ENCODE measurements at places on chromosomes 16 and 17.

- no peak for DNase-seq
Measured at GRCh38 chr16:73713778-73714495, 582.7 kb upstream of the PSMD7 start.

DNA sequence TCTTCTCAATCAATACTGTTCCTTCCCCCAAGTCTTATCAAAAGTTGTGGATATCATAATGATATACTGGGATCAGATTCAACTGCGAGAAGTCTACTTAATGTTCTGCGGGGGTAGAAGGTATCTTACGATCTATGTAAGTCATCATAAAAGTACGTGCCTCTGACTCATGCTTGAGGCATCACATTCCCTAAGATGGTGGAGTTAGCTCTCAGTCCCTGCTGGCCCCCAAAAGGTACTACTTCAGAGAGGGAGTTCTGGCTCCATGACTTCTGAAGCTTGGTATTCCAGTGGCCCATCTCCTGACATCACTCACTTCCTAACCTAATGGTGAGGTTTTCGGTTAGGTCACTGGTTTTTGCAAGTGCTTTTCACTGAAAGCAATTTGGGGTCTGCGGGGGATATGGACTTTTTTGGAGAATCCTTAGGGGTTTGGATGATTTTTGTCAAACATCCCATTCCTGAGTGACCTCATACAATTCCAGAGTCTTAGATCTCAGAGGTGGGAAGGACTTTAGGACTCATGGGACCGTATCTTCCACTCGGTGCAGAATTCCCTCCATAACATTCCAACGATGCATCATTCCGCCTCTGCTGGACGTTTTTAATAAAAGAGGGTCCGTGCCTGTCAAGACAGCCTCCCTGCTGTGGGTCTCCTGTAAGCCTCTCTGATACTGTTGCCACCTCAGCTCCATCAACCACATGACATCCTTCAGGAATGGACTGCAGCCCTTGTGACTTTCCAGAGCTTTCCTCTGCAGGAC, 74.3 kb downstream of the DYNLRB2 start:
- DNase-seq: no peak

DNA sequence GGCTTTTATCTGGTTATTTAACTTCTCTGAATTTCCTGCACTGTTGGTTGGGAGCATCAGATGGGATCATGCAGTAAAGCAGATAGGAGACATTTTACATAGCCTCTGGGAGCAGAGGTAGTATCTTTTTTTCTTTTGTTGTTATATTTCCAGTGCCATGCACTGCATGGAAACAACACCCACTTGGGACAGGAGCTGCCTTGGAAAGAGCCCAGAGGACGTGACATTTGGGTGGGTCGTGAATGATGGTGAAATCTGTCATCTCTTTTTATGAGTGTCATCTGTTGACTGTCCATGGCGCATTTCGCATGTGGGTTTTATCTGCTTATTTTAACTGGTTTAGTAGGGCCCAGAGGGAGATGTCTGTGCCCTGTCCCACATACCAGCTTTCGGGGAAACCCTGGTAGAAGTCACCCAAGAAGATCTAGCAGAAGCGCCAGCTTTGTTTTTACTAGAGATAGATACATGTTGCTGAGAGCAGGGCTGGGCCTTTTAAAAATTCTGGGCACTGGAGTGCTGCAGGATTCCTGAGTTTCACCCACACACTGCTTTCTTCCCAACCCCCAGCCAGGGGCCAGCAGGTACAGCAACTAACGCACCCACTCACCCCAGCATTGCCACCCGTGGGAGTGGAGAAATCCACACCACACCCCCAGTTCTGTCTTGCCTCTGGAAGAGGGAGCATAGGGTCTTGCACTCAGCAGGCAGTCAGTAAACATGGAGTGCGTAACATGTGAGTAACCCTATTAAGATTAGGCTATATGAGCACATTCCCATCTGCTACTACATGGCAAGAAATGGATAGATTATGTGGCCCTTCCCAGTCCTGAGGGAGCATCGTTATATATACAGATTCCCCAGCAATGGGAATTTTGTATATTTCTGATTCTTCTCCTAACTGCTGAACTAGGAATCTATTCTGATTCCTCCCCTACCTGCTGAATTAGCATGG, 8.4 kb upstream of the TERF2 start:
- no peak for DNase-seq

DNA sequence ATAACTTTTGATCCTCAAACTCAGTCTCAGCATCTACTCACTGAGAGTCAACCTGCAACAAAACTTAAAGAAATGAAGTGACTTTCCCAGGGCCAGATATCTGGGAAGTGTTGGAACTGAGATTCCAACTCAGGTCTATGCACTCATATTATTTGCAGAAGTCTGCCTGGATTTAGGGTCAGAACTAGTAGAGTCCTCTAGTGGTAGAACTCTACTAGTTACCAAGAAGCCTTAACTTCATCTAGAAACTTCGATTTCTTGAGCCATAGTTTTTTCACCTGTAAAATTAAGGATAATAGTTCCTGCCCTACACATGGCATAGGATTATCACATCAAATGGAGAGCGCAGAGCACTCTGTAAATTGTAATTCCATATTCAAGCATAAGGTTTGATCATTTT, 23.4 kb upstream of the KRT24 start:
- DNase-seq: no peak

DNA sequence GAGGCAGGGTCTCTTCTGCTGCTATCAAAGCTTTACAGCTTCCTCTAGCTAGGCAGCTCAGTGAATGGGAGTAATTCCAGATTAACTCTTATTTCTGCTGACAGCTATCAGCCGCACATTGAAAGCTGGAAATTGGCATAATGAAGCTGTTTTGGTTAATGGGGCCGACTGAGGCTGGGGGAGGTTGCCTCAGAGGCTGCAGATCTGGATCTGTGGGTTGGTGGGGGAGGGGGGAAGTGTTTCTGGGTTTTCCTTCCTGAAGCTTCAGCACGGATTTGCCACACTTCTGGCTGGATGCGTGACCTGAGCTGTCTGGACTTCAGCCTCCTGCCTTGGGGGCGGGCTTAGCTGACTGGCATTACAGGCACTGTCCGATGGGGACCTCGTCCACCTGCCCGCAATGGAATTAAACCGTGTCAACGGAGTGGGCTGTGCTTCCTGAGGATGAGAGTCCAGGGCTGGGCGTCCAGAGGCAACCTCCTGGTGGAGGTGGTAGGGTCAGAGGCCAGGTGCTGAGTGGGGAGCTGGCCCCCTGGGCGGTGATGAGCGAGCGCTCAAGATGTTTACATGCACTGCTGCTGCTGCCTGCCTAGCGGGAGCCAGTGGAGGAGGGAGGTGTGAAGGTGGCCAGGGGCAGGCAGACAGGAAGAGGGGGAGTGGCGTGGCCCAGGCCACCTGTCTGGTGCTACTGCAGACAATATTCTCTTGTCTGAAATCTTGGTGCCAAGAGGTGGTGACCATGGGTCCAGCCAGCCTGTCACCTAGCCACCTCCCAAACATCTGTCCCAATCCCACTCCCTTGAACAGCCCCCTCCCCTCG, 6.7 kb upstream of the ABCC3 start:
- DNase-seq: no peak

GRCh38 chr16:72191551-72191950, 19.6 kb upstream of the PMFBP1 start:
- DNase-seq: no peak

DNA sequence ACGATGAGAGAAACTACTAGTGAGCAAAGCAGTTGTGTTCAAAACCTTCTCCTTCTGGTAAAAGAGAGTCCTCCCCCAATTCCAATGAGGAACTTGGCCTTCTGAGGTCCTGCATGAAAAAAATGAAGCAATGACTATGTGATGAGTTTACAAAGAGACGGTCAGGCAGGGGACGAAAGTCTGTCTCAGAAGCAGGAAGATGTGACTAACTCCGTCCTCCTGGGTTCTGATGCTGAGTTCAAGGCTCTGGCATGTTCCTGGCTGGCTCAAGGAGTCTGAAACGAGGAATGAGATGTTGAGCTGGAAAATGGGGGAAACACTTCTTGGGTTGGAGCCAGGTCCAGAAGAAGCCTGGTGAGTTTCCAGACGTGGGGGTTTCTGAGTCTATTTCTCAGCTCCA, 129.6 kb downstream of the CPPED1 start:
- DNase-seq: no peak

DNA sequence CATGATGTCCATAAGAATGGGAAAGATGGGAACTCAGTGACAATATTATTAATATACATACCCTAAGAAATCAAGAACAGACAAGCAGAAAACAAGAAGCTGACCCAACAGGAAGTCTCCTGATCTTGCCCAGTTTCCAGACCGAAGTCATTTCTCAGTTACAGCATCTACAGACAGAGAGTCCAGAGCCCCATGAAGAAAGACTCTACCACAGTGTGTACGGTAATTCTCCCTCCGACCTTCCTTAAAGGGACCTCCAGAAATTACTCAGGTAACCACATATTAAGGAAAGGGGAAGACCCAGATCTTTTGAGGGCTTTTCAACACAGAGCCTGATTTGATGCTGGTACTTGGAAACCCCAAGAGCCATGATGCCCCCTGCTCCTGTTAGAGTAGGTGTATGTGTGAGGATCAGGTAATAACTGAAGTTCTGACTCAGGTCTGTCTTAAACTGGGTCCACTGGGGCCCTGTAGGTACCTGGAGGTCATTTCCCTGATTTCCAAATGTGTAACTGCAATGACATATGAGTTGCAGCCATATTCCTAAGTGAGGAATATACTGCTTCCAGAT, 132.4 kb downstream of the ABCA8 start:
- no peak for DNase-seq

DNA sequence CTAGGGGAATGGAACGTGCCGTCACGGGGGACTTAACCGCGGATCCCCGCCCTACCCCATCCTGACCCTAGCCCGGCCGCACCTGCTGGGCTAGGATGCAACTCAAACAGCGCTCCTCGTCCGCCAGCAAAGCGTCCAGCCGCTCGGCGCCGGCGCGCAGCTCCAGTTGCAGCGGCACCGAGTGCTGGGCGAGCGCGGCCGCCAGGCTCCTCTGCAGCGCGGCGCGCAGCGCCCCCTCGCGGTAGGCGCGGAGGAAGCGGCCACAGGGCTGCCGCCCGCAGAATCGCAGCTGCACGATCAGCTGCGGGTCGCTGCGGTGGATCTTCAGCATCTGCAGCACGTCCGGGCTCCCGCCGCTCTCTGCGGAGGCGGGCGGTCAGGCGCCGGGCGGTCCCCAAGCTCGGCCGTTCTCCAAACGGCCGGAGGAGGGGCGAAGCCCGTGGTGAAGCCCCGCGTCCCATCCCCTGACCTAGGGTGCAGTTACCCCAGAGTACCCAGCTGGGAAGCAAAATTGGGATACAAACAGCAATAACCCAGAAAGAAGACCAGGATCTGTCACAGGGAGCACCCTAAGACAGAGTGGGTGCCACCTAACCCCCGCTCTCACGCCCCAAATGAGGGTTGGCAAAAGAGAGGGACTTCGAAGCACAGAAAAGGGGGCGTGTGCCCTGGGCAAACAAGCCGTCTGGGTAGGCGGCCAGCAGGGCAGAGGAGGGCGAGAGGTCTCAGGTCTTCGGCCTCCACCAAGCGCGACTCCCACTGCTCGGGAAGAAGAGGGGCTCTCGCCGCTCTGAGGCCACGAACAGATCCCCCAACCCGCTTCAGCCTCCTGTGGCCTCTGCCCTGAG, 4.2 kb downstream of the TRADD start:
- peak; percentile 83 for DNase-seq
